Thoracic aorta (tissue), 2 donors: ENCODE measurements at places on chromosomes 11 and 22. TPM values are rescaled to one million over a fixed set of nuclear protein-coding genes. Genes with fewer than 3 reads are reported as not detected.

DNA sequence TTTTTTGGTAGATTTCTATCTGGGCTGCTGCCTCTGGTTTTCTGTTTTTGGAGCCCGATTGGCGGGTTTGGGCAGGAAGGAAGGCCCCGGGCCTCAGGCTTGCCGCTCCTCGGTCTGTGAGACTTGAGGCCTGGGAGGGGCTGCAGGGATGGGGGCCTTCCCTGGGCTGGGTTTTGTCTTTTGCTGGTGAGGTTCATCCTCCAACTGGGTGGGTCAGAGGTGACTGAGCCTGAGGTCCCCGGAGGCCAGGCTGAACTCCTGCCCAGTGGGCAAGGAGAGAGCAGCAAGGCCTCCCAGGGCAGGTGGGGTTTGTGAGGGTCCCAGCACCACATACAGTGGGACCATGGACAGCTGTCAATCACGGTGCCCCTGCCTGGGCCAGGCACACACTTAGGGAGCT, 15.0 kb downstream of the MPPED1 start:
- no peaks in the 10 kb centered on the region for H3K27me3 ChIP-seq
- no peak for DNase-seq
- H3K4me1 ChIP-seq = no peaks in the 10 kb centered on the region
- no peaks in the 10 kb centered on the region for H3K36me3 ChIP-seq
- no peak overlapping the region for H3K4me3 ChIP-seq
- no peak overlapping the region for H3K27ac ChIP-seq

GRCh38 chr11:130278745-130279144, 36.0 kb downstream of the ZBTB44 start:
- no peak overlapping the region for H3K4me3 ChIP-seq
- H3K27me3 ChIP-seq = no peaks in the 10 kb centered on the region
- no peaks in the 10 kb centered on the region for H3K36me3 ChIP-seq
- no peaks in the 10 kb centered on the region for H3K4me1 ChIP-seq

DNA sequence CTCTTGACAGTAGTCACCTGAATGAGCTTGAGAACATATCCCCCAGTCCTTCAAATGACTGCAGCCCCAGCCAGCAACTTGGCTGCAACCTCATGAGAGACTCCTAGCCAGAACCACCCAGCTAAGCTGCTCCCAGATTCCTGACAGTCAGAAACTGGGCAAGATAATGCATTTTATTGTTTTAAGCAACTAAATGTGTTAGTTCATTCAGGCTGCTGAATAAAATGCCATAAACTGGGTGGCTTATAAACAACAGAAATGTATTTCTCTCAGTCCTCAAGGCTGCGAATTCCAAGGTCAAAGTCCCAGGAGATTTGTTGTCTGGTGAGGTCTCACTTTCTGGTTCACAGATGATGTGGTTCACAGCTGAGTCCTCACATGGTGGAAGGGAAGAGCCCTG, 5.8 kb upstream of the PAMR1 start:
- DNase-seq = no peak
- H3K4me1 ChIP-seq = peaks cover 4% of the 10 kb centered on the region
- no peaks in the 10 kb centered on the region for H3K36me3 ChIP-seq

- H3K4me3 ChIP-seq = no peak overlapping the region
- no peak for DNase-seq
- no peaks in the 10 kb centered on the region for H3K36me3 ChIP-seq
- no peak overlapping the region for H3K27ac ChIP-seq
Observed at GRCh38 chr11:14075118-14076078, 112.9 kb downstream of the SPON1 start.

GRCh38 chr11:71423181-71423790, 24.9 kb downstream of the DHCR7 start:
- H3K4me3 ChIP-seq = no peak overlapping the region
- H3K4me1 ChIP-seq = no peaks in the 10 kb centered on the region
- no peak overlapping the region for H3K27ac ChIP-seq
- no peak for DNase-seq
- H3K36me3 ChIP-seq = no peaks in the 10 kb centered on the region

The PRMT3 gene
- total RNA-seq = 21.0 TPM

The WBP2NL gene
- total RNA-seq = 1.3 TPM

The EFCAB6 gene
- 2.2 TPM for total RNA-seq
